ENCODE measurements at places on chromosomes 6 and 20.

GRCh38 chr6:84652356-84653026 lies 111.9 kb downstream of the TBX18 start:
- DNase-seq, result no peak

GRCh38 chr6:17919496-17919895 lies 67.9 kb downstream of the KIF13A start:
- DNase-seq, result no peak

DNA sequence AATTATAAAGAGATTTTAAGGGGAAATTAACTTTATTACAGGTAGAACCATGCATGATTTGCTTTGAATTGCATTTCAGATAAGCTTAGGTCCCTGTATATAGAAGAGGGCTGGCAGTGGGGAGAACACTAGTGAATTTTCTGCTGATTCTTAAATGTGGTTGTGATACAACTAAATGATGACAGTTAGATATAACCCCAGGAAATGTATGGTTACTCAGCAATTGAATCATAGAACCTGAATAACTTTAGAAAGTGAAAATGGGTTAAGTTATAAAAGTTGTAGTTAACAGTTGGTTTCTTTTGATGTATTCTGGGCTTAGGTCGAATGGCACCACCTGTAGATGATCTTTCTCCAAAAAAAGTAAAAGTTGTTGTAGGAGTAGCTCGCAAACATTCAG lies 70.1 kb downstream of the PHF3 start:
- no peak for DNase-seq

GRCh38 chr6:11592294-11592906 lies 54.9 kb downstream of the TMEM170B start:
- no peak for DNase-seq

DNA sequence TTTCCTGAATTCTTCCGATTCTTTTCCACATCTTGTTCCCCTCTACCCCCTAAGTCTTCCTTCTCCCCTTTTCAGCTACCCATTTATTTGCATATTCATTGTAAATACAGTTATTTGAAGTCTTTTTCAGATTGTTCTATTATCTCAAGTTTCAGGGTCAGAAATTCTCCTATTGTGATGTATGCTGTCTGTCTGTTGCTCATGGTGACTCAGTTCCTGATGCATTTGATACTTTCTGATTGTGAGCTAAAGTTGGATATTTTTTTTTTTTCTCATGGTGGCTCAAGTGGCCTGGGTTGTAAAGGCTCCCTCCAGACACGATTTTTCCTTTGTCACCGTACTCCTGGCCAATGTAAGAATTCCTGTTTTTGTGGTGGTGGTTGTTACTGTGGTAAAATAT lies 4.9 kb upstream of the PI16 start:
- DNase-seq, result no peak
